ENCODE measurements at places on chromosomes 12 and 14. TPM values are rescaled to one million over a fixed set of nuclear protein-coding genes. Genes with fewer than 3 reads are reported as not detected.

The PCBP2 gene
- total RNA-seq = 279 TPM

The MMP17 gene
- total RNA-seq = 10.8 TPM

The SLC2A14 gene
- not detected for total RNA-seq

DNA sequence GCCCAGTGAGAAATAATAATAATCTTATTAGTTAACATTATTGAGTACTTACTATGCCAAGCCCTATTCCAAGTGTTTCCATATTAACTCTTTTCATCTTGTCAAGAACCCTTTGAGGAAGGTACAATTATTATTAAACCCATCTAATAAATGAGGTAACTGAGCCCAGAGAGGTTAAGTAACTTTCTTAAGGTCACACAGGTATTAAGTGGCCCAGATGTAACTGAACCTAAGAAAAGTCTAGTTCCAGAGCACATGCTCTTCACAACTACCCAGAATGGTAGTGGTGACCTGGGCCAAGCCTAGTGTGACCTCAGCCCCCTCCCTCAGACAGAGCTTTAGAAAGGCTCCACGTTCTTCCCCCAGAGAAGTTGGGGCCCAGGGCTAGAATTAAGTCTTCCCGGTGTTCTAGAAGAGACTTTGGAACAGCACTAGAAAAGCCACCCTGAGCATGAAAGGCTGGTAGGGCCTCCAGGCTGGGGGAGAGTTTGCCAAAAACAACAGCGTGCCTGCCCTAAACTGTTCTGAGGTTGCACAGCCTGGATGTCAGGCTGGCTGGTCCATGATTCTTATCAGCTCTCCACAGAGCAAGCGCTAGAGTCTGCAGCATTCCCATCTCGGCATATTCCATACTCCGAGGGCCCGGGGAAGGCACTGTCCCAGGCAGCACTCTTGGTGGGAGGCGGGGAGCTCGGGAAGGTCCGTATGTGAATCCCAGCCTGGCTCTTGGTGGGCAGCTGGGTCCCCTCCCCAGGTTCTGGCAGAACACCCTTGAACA is 41.3 kb upstream of the CTDSP2 start:
- peak; percentile 62 for DNase-seq

- DNase-seq = no peak
Measured at GRCh38 chr14:44766285-44766684, 195.5 kb downstream of the KLHL28 start.

GRCh38 chr14:61703342-61704129 is 8.2 kb downstream of the HIF1A start:
- DNase-seq = no peak

DNA sequence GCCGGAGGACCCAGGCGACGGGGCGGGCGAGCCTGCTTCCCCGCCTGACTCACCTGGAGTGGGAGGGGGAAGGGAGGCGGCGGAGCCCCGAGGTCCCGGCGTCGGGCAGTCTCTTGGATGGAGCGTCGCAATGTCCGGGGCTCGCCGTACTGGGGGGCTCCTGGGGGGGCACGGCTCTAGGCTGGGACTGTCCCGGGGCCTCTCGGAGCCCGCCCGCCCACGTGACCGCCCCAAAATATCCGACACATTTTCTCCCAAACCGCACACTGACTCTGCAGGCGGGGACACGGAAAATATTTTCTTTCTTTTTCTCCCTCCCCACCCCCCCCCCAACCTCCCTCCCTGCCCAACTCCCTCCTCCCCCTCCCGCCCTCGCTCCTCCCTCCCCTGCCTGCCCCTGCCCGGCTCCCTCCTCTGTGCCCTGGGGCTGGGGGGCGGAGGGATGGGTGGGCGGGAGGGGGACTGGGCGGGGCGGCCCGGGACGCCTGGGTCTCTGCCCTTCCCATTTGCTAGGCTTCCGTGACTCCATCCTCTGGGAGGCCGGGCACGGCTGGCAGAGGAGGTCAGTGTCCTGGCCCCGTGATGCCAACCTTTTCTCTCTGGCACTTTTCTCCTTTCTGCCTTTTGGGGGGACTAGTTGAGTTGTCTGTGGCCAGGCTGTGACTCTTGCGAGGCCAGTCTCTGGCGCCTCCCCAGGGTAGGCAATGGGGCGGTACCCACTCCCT is at the start of gene RARG:
Gene RARG (minus strand): TSS at position 289 of the 725 bp plus-strand sequence. CDS start 4,664 bp downstream, outside the sequence.
- DNase-seq = peak; percentile 85

The WSCD2 gene
- total RNA-seq = not detected

DNA sequence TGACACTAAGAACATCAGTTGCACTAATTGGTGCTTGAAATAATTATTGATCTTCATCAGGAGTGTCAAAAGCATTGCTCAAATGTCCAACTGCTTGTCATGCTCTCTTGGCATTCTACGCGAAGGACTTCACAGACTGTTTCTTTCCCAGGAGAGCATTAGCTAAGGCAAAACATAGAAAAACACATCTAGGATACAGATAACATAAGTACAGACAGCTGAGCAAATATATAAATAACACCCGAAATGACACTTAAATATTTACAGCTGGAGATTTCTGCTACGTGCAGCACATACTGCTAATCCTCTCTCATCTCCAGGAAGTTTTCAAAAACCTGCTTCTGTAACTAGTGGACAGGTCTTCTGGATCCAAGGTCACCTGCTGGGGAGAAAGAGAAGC is 120.0 kb upstream of the PRMT8 start:
- no peak for DNase-seq

Measured in MG63 (cell line).